ENCODE measurements at places on chromosomes 2 and 18.

GRCh38 chr2:79327460-79327859 lies 167.9 kb upstream of the REG3A start:
- DNase-seq, result no peak

DNA sequence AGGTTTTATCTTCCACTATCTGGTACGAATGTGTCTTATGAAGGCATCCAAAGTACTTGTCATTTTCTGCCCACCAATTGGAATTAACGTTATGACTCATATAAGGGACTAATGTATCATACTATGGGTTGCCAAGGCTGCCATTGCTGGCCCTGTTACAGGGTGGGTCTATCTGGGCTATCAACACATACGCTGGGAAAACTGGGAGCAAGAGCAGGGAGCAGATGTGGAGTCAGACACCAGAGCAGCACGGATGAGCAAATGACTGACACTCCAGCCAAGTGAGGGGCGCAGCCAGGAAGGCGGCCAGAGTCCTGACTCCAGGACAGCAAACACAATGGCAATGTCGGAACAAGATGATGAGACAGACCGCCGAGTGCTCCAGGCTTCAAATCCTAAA lies 145.9 kb downstream of the COPS8 start:
- no peak for DNase-seq

DNA sequence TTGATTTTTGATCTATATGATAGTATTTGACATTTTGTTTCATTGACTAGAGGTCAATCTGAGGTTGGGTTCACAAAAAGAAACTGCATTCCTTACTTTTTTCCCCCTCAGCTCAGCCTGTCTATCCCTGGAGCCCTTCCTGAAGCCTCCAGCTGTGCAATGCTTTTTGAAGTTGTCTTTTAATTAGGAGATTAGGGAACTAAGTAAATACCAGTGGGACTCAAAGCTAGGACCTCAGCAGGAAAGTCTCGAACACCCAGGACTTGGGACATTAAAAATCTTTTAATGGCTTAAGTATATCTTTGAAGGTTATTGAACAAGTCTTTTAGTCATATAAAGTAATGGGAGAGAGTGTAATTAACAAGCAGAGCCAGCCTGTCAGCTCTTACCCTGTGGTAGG lies 220.2 kb downstream of the PDE11A start:
- no peak for DNase-seq

GRCh38 chr18:341102-341501 lies 73.3 kb upstream of the THOC1 start:
- DNase-seq, result no peak

GRCh38 chr2:209579230-209579749 lies 155.4 kb downstream of the MAP2 start:
- no peak for DNase-seq

DNA sequence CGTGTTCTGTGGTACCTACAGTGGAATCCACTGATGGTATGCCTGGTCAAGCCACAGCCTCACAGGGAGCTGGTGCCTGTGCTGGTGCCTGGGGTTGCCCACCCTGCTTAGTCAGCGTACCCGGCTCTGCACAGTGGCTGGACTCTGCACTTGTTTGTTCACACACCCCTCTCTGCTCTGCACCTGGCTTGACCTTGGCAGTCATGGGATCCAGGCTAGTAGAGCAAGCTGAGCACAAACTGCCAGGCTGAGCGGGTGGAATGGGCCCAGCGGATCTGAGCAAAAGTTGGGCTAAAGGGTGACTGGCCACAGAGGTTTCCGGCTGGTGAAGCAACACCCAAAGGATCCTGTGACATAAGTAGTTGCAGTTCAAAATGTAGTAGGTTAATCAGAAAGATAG lies 163.5 kb downstream of the CDH19 start:
- DNase-seq, result no peak

DNA sequence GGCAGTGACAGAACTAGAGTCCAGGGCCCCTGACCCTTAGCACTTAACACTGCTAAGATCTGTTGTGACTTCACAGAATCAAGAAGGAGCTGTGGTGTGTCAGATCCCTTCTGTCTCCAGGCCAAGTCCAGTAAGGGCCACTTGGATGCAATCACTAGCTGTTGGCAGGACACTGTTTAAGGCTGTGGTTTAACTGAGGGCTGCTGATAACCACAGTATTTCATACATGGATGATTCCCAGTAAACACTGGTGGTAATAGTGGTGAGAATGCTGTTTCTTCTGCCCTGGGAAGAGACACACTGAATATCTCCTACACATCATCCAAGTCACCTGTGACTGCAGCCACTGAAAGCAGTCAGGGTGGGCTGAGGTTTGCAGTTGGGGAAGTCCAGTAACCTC lies 77.7 kb upstream of the FBXO11 start:
- no peak for DNase-seq

DNA sequence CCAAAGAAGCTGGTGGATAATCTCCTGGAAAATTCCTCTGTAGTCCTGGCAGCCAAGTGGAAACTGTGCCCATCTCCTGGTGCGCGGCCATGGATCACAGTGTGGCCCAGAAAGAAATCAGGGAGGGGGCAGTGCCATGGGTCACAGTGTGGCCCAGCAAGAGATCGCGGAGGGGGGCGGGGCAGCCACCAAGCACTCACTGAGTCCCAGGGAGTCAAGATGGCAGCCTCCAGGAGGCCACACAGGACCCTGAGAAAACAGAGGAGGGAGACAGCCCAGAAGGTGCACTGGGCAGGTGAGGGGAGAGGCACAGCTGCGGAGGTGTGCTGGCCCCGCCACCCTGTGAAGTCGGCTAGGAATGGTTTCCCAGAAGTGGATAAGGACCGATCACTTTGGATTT lies 8.1 kb upstream of the ATP6V1B1 start:
- DNase-seq, result no peak

DNA sequence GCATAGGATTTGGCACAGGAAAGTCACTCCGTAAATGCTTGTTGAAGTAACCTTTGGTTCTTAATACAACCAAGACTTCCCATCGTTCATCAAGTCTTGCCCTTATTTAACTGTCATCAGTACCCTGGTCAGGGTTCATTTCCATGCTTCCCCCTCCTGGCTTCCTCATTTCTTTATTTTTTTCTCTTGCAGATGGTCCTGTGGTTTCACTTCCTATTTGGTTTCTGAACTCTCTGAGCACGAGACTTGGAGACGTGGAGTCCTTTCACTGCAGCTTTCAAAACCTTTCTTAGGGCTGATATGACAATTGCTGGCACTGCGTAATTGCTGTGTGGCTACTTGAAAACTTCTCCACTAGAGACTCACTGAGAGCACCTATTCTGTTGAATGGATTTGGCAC lies 59.9 kb upstream of the PID1 start:
- no peak for DNase-seq

DNA sequence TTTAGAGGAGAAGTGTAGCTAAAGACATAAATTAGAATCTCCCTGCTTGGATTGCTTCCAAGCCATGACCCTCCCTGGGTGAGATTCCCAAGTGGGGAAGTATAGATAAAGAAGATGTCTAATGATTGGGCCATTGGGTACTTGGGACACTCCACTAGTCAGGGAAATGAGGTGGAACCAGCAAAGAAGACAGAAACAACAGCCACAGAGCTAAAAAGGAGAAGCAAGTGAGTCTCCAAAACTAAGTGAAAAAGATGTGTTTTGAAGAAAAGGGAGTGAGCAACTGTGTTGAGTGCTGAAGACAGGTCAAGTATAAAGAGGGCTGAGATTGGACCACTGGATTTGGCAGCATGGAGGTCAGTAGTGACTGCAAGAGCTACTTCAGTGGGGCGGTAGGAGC lies 276.7 kb upstream of the STON1 start:
- no peak for DNase-seq

- DNase-seq, result no peak
Measured at GRCh38 chr2:215604606-215605005, 168.7 kb upstream of the FN1 start.

- DNase-seq, result no peak
Measured at GRCh38 chr2:88613921-88614320, 13.3 kb downstream of the EIF2AK3 start.

GRCh38 chr2:28454016-28454930 lies 41.6 kb upstream of the PLB1 start:
- no peak for DNase-seq

DNA sequence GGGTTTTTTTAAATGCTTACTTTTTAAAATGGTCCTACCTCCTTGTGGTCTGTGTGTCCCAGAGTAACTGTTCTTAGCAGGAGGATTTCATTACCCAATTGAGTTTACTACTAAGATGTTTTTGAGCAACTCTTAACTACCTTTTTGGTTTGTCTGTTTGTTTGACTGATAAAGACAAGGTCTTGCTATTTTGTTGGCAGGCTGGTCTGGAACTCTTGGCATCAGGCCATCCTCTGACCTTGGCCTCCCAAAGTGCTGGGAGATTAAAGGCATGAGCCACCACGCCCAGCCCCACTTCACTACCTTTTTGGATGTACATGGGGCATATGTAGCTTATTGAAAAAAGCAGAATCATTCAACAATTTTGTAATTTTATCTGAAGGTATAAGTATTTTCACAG lies 14.9 kb downstream of the MRPS9 start:
- no peak for DNase-seq

DNA sequence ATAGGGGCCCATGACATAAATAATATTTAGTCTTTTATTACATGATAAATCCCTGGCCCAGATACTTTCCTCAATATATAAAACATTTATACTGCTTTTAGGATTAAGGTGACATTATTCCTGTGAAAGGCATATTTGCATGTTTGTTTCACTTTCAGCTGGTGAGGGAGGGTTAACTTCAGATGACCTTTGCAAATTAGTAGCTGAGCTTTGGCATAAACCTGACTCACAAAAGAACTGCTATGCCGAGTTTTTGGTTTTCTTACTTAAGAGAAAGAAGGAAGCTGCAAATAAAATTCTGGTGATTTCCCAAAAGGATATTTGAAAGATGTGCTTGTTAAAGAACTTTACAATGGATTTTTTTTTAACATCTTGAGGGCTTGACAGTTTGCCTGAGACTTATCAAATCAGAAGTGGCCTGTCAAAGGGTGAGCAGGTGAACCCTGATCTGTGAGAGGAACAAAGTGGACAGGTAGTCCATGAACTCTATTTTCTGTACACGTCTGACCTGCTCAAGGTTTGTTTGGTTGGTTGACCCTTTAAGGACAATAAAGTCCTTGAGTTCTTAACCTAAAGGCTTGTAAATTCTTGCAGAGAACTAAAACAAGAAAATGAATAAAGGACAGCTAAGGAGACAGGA lies 93.5 kb downstream of the FAM124B start:
- no peak for DNase-seq

GRCh38 chr2:40760071-40760666 lies 308.3 kb upstream of the SLC8A1 start:
- no peak for DNase-seq

GRCh38 chr2:113105047-113105785 lies 22.2 kb upstream of the IL1RN start:
- DNase-seq, result peak; percentile 52

GRCh38 chr2:15553519-15553918 lies 7.6 kb downstream of the NBAS start:
- no peak for DNase-seq

DNA sequence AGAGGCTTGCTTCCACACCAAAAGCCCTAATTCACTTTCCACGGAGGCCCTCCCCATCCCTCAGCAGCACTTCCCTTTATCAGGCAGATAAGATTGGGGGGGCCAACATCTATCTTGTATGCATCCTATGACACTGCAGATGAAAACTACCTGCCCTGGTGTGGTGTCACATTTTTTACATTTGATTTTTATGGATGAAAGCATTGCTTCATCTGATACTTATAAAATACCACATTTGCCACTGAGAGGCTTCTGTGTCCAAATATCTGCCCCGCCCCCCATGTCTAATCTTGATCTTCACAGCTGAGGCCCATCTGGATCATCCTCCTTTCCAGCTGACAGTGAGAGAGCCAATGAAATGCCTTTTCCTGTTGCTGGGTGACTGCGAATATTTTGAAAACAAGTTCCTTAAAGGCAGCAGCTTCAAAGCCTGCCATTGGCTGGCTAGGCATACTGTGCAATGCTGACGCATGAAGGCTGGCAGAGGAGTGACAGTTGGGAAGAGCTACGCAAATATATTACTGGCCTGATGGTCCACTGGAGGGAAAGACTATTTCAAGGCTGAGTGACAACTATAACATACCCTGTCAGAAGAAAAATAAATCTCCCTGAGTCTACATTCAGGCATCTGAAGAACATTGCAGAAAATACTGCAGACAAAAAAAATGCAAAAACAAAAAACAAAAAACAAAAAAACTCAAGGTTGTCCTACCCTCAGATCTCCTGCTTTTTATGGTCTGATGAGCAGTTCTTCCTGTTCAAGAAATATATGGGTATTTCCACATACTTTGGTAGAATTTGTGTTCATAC lies 318.7 kb downstream of the PDE11A start:
- DNase-seq, result no peak

- no peak for DNase-seq
Measured at GRCh38 chr18:3457261-3457724, 7.3 kb downstream of the TGIF1 start.

GRCh38 chr2:62158444-62159121 lies 37.3 kb upstream of the B3GNT2 start:
- DNase-seq, result no peak

DNA sequence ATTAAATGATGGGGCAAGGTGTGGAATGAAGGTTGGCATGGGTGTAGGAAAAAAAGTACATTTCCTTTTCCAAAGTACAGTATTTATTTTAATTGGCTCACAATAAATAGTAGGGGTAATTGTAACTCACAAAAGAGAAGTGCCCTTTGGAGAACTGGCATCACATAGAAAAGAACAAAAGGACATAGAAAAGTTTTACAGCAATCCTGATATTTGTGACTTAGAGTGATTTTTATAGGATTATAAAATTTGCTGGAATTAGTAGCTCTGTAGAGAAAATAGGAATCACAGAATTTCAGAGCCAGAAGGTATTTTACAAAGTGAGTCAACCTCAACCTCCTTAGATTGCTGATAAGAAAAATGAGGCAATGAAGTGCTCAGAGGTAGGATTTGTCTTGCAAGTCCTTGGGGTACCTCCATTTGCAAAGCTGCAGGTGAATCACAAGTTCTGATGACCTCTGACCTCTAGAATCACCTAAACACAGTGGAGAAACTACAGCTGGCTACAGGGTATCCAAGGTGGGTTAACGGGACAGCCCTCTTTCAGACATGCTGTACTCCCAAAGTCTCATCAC lies 133.6 kb downstream of the SOCS6 start:
- DNase-seq, result no peak

- no peak for DNase-seq
Measured at GRCh38 chr2:104430852-104431251, 423.1 kb upstream of the POU3F3 start.

DNA sequence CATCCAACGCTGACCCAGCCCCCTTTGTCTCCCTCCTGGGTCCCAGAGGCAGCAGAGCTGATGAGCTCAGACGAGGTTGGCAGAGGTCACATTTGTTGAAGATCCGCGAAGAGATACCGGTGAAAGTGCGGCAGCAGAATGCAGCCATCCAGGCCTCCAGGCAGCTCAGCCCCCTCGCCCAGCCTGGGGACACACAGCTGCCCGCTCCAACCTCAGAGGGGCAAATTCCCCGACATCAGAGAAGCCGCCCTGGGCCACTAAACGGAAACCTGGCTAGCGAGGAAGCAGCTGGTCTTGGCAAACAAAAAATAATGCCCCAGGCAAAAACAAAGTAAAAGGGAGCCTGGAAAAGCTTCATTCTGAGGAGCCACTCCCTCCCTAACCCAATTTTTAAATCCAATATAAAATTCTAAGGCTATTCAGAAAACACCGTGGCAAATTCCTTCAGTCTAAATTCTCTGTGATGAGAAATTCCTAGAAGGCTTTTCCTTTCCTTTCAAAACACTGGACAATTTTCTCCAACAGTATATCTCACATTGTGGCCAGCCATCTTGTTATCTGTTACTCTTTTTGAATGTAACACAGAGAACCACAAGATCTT lies 262.4 kb downstream of the SS18 start:
- no peak for DNase-seq
